T-helper 9 cell (primary cell): ENCODE measurements at places on chromosomes 13 and 19.

DNA sequence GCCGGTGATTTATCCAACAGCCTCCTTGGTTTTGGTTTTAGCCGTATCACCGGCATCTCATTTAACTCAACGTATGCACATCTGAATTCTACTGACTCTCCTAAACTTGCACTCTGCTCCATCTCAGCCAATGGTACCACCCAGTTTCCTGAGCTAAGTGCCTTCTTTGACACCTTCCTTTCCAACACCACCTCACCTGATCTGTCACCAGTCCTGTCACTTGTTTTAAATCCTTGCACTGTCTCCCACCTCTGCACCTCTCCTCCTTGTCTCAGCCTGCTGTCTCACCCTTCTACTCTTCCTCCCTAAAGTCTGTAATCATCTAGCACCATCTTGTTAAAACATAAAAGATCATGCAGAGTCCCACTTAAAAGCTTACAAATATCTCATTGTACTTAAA is 28.1 kb upstream of the TPT1 start:
- no peak for DNase-seq

DNA sequence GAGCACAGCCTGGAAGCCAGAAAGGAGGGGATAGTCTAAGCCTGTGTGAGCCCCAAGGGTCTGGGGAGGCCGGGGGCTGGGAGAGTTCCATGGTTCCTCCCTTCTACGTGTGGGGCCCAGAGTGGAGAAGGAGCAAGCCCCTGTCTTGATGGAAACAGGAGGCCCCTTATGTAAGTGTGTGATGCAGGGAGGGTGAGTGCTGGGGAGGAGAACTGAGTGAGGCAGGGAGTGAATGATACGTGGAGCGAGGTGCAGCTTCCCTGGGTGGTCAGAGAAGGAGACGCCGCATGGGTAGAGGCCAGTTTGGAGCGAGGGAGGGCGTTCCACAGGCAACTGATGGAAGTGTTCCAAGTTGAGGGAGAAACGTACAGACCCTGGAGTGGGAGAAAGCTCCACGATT is 16.0 kb downstream of the MAG start:
- no peak for DNase-seq

- DNase-seq: peak; percentile 60
These were observed 10.4 kb upstream of the RASA3 start for GRCh38 chr13:114142640-114143490.

DNA sequence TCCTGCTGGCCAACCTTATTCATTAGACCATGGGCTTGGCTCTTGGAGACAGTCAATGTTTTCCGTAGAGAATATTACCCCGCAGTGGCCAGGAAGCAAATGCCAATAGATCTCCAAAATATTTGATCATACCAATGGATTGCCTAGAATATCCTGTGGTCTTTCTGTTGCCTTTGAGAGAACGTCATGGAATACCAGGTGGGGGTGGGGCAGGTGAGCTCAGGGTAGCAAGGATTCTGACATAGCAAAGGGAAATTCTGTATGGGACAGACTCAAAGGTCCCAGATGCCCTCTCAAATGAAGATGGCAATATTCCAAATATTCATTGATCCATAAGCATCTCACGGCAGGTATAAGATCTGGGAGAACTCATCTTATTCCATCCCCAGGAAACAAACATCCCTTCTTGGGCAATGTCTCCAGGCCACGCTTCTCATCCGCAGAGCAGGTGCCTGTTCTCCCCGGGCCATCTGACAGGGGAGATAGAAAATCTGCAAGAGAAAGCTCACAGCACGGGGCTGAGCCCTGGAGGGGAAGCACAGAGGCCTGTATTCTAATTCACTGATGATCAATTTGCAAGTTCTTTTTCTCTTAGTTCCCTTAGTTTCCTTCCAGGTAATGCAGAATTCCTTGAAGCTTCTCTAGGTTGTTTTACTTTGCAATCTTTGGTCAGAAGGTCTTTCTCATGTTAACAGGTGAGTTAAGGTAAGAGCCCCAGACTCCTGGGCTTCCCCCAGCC is 69.6 kb upstream of the TSHZ3 start:
- DNase-seq: no peak

GRCh38 chr19:40321076-40321475 is 27.1 kb downstream of the C19orf47 start:
- DNase-seq: no peak

GRCh38 chr19:3695124-3695733 is 5.0 kb downstream of the PIP5K1C start:
- DNase-seq: no peak

DNA sequence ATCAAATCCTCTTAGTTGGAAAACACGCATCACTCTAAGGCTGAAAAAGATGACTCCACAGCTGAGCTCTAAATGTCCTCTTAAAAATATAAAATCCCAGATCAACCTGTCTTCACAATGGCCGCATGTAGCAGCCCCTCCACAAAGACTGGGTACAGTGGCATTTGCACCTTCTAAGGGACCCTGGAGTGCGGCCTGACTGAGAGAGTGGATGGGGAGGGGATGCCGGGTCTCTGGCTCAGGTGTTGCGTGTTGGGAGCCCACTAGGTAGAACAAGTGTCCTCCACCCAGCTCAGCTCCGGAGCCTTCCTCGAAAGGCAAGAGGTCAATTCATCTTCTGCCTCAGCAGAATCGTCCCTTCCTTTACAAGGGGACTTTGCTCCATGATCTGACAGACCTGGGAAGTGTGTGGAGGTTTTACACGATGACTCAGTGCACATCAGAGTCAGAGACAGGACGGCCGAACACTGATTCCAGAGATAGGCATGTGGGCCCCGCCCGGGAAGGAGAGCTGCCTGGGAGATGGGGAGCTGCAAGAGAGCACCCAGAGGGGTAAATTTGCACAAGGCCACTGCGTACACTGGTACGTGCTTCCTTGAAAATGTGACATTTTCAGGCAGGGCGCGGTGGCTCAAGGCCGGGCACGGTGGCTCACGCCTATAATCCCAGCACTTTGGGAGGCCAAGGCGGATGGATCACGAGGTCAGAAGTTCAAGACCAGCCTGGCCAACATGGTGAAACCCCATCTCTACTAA is 23.5 kb upstream of the SLC15A1 start:
- DNase-seq: no peak

- no peak for DNase-seq
These were observed 18.5 kb downstream of the PTPRS start for GRCh38 chr19:5321851-5322681.

DNA sequence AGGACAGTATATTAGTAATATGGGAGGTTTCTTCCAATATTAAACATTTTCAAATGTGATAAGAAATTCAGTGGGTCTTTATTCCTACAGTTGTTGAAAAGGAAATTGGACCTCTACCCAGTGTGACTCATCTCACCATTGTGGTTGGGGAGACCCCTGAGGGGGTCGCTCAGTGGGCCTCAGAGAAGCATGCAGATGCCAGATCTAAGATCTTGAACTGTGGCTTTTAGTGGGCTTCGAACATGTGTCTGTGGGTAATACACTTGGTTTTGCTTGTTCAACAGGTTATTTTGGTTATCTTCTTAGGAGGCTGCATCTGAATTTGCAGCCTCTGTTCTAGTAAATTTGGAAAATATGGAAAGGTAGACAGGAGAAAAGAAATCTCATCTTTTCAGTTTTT is 132.3 kb downstream of the PCCA start:
- DNase-seq: no peak

GRCh38 chr19:16258440-16258903 is 60.8 kb downstream of the AP1M1 start:
- no peak for DNase-seq

GRCh38 chr13:70723732-70724131 is 615.5 kb upstream of the KLHL1 start:
- DNase-seq: no peak

DNA sequence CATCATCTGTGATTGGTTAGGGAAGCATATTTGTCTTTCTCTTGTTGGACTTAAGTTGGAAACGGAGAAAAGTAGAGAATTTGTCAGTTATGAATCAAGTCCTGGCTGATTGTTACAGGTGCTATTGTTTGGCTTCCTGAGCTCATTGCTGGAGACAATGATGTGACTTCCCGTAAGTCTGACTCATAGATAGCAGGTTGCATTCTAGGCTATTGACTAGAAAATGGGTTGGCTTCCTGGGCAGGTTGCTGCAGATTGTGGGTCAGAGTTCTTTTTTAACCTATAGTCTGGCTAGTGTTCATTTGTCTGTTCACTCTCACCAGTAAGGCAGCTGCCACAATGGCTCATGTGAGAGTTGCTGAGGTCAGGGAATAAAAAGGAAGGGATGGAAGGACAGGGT is 101.5 kb downstream of the CCNA1 start:
- DNase-seq: no peak

DNA sequence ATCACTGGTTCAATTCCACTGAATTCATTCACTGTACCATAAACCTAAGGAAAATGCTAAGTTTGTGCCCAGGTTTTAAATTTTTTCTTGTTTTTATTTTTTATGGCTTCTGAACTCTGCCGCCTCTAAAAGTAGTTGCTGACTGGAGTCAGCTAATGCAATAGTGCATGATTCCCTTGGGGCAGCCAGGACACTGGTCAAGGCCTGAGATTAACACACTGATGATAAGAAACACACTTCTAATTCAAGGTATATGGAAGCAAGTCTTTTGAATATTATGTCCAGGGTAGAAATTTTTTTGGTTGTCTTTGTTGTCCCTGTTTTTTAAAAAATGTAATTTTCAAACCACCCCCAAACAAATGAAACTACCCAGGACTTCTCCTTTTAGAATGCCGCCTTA is 72.2 kb downstream of the CDADC1 start:
- no peak for DNase-seq

DNA sequence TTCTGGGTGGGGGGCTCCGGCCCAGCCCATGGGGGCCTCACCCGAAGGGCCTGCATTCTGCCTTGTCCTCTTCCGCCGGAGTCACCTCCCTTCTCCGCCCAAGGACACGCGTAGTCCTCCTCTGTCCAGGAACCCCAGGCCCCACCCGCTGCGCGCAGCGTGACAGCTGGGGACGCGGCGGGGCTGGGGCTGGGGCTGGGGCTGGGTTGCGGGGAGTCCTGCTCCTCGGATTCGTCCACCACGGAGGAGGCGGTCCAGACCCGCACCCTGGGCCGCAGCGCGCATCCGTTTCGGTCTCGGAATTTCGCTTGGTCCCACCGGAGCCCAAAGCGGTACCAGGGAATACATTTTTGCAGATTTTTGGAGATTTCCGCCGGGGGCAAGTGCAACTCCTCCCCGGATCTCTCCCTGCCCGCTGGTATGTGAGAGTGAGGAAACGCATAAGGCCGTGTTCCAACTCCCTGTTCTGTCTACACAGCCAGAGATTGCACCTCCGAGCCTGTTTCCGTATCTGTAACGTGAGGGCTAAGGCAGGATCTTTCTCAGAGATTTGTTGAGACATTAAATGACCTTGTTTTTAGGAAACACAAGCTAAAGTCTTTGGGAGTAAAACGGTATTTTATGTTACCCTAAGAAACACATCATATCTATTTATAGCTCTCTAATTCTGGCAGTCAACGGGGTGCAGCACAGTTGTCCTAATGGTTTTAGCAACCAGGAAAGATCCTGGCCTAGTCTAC is at the start of gene COX7A1:
TSS of gene COX7A1 (minus strand) at position 96 of the 740 bp plus-strand sequence. CDS start at position 56, 40 bp downstream.
- DNase-seq: no peak

GRCh38 chr19:5436106-5436947 is 18.9 kb upstream of the ZNRF4 start:
- no peak for DNase-seq

DNA sequence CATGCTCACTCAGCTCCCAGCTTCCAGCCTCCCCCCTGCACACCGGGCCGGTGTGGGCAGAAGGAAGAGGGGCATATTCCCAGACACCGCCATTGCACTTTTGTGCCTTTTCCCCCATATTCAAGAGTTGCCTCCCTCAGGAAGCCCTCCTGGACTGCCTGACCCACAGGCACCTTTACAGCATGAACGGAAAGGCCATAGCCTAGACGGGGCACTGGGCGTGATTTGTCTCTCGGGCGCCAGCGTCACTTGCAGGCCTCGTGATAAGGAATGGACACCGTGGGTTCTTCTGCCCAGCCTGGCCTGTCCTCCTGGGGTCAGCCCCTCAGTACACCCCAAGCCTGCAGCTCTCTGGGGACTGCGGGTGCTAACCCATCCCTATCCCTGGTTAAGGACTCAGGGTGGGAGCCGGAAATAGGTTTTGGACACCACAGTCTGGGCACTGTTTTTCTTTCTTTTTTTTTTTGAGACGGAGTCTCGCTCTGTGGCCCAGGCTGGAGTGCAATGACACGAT is 933 bp upstream of the UQCR11 start:
- DNase-seq: no peak

GRCh38 chr19:54063350-54064116 is at the start of gene VSTM1:
Gene VSTM1, minus strand, starts transcription at chr19:54063897. Its CDS starts 120 bp downstream, at chr19:54063777.
- DNase-seq: no peak

- no peak for DNase-seq
These were observed 141.9 kb downstream of the SUCLA2 start for GRCh38 chr13:47859165-47859564.

GRCh38 chr13:67806796-67807195 is 576.7 kb upstream of the PCDH9 start:
- no peak for DNase-seq

DNA sequence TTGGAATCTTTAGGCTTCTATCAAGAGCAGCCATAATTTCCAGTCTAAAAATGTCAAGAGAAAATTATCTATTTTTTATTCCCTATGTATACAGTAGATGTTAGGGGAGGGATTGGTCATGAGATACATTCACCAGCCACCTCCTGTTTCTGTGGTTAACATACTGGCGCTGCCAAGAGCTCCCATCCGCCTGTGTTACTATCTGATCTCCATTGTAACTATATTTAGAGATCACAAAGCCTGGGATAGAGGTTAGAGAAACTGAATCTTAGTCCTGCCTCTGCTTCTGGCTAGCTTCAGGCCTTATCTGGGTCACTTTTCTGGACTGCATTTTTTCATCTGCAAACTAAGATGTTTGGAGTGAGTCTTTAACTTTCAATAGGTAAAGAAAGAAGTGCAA is 46.3 kb downstream of the POLR1D start:
- DNase-seq: no peak

DNA sequence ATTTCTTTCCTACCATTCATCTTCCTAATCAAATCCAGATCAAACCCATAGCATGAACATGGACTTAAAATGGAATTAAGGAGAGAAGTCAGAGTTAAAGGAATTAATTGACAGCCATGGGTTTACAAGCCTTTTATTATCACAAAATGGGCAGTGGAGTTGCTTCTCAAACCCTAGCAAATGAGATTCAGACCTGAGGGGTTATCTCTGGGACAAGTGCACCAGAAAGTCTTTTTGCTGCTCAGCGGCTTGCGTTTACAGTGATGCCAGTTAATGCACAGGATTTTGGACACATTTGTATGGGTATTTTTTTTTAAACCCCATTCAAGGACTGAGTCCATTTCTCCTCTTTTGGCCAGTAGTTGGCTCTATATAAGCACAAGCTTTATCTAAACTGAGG is 503.0 kb downstream of the EFNB2 start:
- no peak for DNase-seq

- DNase-seq: no peak
These were observed 37.5 kb upstream of the POMP start for GRCh38 chr13:28621449-28621848.

GRCh38 chr19:39924389-39924788 is 10.0 kb downstream of the FCGBP start:
- no peak for DNase-seq

GRCh38 chr13:37039896-37040295 is 19.6 kb downstream of the SUPT20H start:
- DNase-seq: no peak
